Bladder microvascular endothelial cell (primary cell): ENCODE measurements at places on chromosomes 1 and 21. TPM values are rescaled to one million over a fixed set of nuclear protein-coding genes. Genes with fewer than 3 reads are reported as not detected.

The NR0B2 gene
- total RNA-seq: not detected in 2 replicates

The SLC1A7 gene
- not detected in 2 replicates for total RNA-seq

The CRYZ gene
- 16.0 and 20.7 TPM in 2 replicates for total RNA-seq

The PLEKHN1 gene
- total RNA-seq: 0.16 and 0.31 TPM in 2 replicates

The SLC41A1 gene
- total RNA-seq: 5.2 and 26.4 TPM in 2 replicates

The SH2D1B gene
- total RNA-seq: not detected in 2 replicates

The GBP2 gene
- total RNA-seq: 53.6 and 75.8 TPM in 2 replicates
